ENCODE measurements at places on chromosomes 4 and X.

DNA sequence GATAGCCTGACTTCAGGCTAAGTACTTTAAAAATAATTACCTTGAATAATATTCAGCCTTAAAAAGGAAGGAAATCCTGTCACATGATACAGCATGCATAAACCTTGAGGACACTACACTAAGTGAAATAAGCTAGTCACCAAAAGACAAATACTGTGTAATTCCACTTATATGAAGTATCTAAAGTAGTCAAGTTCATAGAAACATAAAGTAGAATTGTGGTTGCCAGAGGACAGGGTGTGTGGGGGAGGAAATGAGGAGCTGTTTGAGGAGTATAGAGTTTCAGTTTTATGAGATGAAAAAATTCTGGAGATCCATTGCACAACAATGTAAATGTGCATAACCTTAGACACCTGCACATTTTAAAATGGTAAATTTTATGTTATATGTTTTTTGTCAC, 5.6 kb upstream of the STPG2 start:
- no peak for DNase-seq

DNA sequence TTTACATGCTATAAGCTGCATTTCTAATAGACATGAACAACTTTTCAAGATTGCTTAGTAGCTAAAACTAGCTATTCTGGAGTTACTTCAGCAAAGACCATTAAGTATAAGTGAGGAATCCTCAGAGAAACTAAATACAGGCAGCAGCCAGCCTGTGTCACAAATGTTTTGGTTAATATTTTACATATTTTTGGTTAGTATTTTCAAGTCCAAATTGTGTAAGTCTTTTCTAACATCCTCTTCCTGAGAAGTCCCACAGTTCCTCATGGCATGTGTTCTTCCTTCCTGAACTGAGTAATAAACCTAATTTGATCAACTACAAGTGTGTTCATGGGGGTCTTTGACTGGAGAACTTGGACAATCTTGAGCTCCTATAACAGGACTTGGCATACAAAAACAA, 42.4 kb upstream of the MCF2 start:
- DNase-seq, result no peak

- no peak for DNase-seq
Measured at GRCh38 chr4:114038762-114039387, 59.4 kb upstream of the ARSJ start.

- DNase-seq, result no peak
Measured at GRCh38 chrX:41300758-41301437, 33.1 kb upstream of the DDX3X start.

GRCh38 chr4:183675625-183676024, 16.5 kb downstream of the TRAPPC11 start:
- DNase-seq, result no peak

GRCh38 chrX:97016106-97016505, 132.4 kb downstream of the RPA4 start:
- DNase-seq, result no peak

- no peak for DNase-seq
Measured at GRCh38 chrX:31232506-31232905, 160.7 kb upstream of the FTHL17 start.

DNA sequence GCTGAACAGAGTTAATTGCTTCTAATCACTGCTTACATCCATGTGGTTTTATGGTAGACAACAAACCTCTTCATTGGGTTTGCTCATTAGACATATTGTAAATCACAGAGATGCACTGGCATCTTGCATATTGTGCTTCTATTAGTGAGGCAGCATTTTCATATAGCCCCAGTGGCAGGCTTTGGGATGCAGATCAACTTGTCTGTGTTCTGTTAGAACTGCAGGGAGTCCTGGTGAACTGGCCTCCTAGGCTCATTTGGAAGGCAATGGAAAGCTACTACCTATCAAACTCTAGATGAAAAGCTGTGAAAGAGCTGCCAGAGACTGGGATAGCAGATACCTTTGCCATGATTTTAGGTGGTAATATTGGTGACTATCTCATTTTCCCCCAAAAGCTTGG, 108.8 kb downstream of the NAA11 start:
- DNase-seq, result no peak

DNA sequence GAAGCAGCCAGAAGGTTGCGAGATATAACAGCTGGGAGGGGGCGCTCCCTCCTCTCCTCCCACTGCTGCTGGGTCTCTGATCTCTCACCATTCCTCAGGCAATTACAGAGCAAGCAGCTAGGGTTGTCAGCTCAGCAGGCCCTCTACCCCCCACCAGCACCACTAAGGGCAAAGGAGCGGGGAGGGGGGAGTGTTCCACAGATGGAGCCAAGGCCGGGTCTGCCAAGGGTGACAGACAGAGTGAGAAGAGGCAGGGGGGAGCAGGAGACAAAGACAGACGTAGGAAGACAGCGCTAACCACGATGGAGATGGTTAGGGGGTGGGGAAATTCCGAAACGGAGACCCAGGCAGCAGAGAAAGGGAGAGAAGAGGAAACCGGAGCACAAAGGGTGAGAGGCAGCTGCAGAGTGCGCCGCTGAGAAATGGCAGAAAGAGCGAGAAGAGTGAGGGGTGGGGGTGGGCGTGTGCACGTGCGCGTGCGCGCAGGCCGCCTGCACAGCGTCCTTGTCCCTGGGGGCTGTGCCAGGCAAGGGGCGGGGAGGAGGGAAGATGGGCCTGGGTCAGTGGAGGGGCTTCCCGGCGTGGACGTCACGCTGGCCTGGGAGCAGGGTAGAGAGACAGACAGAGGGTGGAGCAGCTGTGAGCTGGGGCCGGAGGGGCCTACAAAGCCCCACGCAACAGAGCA, 6.9 kb downstream of the L1CAM start:
- no peak for DNase-seq

DNA sequence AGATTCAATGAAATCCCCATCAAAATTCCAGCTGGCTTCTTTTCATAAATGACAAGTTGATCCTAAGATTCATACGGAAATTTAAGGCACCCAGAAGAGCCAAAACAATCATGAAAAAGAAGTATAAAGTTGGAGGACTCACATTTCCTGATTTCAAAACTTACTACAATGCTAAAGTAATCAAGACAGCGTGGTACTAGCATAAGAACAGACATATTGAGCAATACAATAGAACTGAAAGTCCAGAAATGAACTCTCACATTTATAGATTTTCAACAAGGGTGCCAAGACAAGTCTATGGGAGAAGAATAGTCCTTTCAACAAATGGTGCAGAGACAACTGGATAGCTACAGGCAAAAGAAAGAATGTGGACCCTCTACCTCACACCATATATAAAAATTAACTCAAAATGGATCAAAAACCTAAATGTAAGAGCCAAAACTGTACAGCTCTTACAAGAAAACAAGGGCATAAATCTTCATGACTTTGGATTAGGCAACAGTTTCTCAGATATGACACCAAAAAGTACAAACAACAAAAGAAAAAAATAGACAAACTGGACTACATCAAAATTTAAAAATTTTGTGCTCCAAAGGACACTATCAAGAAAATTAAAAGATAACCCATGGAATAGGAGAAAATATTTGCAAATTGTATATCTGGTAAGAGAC, 28.5 kb downstream of the SASH3 start:
- DNase-seq, result no peak

GRCh38 chrX:111039606-111040005, 56.4 kb upstream of the PAK3 start:
- DNase-seq, result no peak

DNA sequence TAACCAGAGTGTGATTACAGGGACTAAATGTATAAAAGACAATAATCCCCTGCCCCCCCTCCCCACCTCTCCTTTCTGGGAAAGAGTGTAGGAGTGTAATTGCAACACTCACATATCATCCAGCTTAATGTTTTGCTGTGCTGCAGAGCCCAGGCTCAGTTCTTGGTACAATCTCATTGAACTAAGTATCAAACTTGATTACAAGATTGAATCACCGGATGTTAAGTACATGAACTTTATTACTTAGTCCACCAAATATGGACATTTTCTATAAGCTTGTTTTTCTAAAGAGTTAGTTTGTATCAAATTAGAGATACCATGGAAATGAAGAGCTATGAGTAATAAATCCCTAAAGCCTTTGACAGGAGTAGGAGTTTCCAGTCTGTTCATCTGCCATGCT, 559.1 kb downstream of the ZNF674 start:
- no peak for DNase-seq

GRCh38 chrX:49858341-49858740, 20.9 kb upstream of the USP27X start:
- no peak for DNase-seq

DNA sequence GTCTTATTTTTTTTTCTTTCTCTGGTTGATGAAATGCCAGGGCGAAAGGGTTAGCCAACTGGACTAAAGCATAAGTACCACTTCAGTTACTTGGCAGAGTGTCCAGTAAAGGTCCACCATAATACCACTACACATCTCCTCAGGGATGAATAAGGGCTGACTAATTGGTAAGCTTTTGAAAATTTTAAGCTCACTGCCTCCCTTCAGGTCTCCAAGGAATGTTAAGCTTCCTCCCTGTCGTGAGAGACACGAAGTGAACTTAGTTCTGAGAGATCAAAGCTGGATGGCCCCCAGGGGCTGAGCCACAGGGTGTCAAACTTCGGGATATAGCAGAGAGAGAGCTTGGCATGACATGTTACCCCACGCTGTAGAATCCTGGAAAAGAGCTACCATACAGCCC, 111.4 kb downstream of the VSIG4 start:
- DNase-seq, result no peak

- DNase-seq, result no peak
Measured at GRCh38 chr4:71267244-71267643, 71.6 kb upstream of the SLC4A4 start.

DNA sequence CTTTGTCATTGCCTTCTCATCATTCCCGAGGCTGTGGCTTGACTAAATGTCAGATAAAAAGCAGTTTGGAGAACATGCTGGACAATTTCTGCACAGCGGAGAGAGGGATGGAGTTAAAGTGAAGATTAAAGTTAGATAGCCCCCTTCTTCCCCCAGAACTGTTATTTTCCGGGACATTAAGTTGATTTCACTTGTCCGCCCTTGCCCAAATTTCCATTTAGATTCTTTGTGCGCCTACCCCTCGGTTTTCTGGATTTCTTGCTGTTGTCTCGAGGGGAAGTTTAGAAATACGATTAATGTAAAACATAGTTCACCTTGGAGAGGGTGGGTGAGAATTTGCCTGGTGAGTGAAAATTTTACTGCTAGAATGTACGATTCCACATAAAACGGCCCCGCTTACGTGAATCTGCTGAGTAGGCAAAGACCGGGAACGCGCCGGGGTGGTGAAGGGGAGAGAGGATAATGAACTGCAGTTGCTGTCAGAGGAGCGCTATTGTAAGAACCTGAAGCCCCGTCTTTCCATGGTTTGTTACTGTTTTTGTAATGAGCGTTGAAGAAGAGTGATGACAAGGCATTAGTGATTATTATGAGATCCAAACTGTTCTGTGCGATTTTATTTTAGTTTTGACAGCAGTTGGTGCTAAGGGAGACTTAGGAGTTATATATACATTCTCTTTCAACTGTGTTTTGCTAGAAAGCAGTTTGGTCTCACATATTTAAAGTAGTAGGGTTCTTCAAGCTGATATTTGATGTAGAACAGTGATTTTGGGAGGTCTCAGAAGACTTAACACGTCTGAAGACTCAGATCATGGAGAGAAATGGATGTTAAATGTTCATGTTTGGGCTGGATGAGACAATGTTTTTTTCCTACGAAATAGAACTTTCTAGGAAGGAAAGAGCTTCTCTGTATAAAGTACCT, 73.0 kb downstream of the AFF1 start:
- DNase-seq, result no peak

DNA sequence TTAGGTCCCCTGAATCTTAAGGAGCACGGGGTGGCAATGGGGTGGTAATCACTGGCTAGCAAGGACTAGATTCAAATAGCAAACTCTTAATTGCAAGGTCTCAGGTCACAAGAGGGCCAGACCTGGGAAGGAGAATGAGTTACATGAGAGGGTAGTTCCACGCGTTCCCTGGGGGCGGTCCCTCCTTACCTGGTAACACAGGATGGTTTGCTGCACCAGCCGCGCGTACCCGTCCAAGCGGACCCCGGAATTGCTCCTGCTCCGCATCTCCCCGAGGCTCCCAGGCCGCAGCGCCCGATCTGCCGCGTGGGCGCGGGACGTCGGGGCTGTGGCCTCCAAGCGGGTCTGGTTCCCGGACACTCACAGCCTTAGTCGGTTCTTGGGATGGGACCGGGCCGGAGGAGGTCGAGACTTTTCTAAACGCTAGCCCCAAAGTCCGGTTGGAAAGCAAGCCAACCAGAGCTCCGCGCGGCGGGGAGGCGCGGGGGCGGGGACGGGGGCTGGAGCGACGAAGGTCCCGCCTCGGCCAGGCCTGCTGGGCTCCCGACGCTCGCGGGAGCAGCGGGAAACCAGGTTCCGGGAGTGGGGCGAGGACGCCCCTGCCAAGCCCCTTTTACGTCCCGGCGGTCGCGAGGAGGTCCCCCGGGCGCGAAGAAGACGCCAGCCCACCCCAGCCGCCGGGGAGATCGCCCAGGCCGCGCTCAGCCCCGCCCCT, at the start of gene PHKA2:
Gene PHKA2, minus strand, starts transcription at position 449 of the 715 bp plus-strand sequence. Its CDS starts 182 bp downstream, at position 267.
- peak; percentile 79 for DNase-seq

All from left forelimb (tissue), 1 donor.